ENCODE measurements at places on chromosomes 3 and 15.
A peak's percentile ranks its signal among the peaks of the same experiment; 100 is the strongest.

GRCh38 chr3:114214542-114215341 is 22.6 kb downstream of the ZNF80 start:
- no peak for ATAC-seq

GRCh38 chr3:81967393-81967792 is 205.9 kb upstream of the GBE1 start:
- ATAC-seq: no peak

- ATAC-seq: no peak
These were observed 77.9 kb upstream of the LINGO1 start for GRCh38 chr15:77710637-77711036.

- ATAC-seq: peak; percentile 30
These were observed 1.2 kb upstream of the LMCD1 start for GRCh38 chr3:8500319-8500988.

DNA sequence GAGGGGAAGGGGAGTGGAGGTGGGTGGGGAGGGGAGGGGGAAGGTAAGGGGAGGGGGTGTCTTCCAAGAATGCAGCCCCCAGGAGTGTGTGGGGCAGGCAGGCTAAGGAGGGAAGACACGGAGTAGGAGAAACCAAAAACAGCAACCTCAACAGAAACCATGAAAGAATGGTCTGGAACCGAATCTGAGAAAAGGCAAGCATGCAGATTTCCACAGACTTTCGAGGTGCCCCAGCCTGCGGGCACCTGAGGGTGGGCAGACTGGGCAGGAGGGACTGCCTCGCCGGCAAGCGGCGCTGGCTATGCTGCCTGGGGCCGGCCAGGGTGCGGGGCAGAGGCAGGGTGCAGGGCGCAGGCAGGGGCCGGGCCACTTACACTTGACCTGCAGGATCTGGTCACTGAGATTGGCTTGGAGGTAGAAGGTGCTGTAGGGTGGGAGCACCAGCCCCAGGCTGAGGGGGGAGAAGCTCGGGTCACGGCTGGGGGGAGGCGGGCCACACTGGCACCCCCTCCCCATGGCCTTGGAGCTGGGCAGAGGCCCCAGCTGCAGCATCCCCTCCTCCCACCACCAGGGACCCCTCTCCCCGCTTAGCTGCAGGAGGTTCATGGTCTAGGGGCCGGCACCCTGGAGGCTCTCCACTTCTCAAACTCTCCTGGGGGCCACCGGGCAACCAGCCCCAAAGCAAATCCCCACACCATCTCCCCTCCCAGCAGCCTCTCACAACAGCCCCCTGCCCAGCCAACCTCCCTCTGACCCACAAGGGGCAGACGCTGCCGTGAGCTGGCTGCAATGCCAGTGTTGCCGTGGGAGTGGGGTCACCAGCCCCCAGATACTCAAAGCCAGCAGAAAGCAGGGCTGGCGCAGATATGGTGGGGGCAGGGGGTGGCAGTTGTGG is 15.3 kb upstream of the TMEM115 start:
- no peak for ATAC-seq

DNA sequence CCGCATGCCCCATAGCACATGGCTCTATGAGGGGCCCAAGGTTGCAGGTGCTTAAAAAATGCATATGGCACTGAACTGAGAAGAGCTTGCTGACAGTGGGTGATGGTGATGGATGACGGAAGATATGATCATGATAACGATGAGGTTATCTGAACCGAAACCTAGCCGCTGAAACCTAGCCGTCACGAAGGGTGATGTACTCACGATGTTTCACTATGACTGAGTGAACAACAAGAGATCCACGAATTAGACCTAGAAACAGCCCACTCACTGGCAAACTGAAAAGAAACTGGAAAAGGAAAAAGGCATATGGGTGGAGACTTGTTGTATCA is 57.6 kb upstream of the BCL6 start:
- ATAC-seq: no peak

DNA sequence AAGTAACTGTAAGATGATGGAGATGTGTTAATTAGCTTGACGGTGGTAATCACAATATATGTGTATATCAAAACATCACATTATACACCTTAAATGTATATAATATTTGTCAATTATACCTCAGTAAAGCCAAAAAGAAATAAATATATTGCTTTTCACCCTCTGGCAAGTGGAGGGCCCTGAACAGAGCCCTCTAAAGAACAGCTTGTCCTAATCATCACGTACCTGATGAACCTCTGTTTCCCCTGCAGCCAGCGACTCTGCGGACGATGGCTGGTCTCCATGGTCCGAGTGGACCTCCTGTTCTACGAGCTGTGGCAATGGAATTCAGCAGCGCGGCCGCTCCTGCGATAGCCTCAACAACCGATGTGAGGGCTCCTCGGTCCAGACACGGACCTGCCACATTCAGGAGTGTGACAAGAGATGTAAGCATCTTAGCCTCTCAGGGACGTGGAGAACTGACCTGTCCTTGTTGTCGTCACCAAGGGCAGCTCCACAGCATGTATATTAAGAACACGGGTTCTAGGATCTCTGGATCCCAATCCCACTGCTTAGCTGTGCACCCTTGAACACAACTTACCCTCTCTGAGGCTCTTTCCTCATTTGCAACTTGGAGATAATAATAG is 6.3 kb downstream of the THBS1 start:
- no peak for ATAC-seq

- no peak for ATAC-seq
These were observed 16.4 kb upstream of the HCN4 start for GRCh38 chr15:73385205-73385604.

DNA sequence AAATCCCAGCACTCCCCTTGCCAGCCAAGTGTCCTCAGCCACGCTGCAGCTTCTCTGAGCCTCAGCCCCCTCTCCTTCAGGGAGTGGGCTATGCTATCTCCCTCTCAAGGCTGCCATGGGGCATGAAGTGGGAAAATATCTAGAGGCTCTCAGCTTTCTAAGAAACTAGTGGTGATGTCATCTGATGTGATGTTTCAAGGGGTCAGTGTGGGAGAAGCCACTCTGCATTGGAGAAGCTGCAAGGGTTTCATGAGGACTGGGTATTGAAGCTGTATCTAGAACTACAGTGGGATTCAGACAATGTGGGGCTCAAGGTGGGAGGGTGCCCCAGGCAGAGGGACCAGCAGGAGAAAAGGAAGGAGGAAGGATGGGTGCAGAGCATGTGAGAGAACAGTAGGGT is 210.2 kb downstream of the TLE3 start:
- no peak for ATAC-seq

DNA sequence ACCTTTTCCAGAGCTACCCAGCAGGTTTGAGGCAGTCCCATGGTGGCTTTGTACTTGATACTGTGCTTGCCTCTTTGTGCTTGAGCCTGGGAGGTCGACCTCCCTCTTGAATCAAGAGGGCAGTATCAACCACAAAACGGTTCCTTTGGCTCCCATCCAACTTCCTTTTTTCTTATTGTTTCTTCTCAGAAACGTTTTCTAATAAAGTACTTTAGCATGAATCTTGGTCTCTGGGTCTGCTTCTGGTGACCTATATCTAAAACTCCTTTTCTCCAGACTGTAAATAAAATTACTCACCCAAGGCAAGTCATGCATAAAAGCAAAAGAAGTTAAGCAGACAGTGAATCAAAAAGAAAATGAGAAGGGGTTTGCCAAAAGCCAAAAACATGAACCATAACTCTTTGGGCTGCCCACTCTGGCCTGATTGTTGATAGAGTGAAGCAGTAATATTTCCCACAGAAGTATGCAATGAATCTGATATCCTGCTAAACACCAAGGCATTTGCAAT is 112.2 kb upstream of the SLC4A7 start:
- peak; percentile 50 for ATAC-seq

GRCh38 chr3:98325055-98325454 is 28.6 kb upstream of the OR5K4 start:
- ATAC-seq: no peak

DNA sequence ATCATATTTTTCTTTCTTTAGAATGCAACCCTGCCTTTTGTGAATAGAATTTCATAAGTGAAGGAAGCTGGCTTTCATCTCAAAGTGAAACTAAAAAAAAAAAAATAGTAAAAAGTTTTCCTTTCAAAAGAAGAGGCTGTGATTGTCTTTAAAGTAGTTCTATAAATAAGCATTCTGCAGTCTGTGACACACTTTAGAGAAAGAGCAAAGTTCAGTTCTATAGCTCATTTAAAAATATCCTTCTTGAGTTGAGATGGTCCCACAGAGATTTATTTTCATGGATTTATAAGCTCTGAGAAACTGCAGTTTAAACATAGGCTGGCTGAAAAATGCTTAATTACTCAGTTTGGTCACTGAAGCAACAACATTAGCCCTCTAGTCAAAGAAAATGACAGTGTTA is 36.1 kb upstream of the CNTN6 start:
- no peak for ATAC-seq

- peak; percentile 61 for ATAC-seq
These were observed 51.7 kb downstream of the SPATA12 start for GRCh38 chr3:57112206-57112605.

DNA sequence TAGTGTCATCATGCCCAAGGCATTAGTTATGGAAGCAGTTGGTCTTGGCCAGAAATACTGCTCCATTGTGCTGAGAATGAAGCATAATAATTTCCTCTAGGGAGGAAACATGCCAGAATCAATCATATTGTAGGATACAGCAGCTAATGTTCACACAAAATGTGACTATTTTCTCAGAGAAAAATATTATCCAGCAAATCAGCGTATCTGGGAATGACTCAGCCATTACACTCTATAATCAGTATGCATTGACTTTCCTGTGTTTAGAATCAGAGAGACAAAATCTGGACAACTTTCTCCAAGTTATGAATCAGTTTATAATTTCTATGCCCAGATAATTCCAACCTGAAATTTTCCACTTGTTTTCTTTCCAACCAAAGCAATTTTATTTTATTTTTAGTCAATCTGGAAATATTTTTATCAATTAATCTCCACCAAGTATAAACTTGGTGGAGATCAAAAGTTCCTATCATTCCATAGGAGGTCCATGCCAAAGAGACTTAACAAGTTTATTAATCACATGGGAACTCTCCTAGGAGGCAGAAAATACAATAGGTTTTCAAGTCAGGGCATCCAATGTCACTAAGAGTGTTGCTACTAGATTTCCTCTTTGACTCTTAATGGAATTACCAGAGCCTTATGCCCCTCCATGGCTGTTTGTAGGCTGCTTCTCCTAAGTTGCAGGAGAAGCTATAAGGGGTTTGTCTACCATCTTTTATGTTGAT is 36.4 kb downstream of the SUCNR1 start:
- ATAC-seq: peak; percentile 70

DNA sequence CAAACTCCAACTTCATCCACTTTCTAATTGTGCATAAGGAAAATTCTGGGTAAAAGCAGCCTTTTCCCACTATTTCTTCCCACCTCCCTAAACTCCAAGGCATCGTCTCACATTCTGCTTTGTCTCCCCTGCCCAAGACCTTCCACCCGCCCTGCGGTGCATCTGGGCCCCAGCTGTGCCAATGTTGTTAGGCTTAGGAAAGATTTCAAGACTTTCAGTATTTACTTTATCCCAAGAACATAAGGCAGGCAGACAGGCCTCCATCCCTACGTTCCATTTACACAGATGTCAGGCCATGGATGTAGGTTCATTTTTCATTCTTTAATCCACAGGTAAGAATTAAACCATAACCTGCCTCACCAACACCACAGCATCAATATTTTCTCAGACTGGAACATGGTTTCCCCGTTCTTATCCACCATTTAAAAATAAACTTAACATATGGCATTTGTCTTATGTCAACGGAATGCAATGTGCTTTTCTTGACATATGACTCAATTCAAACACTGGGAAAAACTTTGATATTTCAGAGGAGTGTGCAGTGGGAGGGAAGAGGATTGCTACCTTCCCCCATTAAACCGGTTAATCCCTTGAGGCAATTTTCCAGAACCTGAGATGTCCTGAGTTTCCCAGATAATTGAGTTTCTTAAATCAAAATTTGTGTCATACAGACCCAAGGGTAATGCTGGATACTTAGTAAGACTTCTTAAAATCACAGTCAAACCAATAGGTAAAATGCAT is 238.0 kb upstream of the LRIG1 start:
- no peak for ATAC-seq

GRCh38 chr15:33341953-33342352 is 31.2 kb downstream of the RYR3 start:
- ATAC-seq: no peak

DNA sequence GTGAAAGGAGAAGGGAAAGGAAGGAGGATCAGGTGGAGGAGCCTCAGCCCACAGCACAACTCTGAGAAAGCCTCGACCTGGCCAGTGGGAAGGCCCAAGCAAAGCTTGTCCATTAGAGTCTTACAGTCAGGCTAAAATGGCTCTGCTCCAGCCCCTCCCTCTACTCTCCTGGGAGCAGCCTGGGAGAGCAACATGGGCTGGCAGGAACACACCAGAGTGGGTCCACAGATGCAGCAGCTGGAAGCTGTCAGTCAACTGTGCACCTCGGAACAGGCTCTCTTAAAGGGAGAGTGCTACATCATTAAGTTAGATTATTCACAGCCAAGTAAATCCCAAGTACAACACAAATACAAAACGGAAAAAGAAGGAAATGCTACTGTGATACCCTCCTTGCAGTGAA is 98.0 kb upstream of the LIMD1 start:
- no peak for ATAC-seq

DNA sequence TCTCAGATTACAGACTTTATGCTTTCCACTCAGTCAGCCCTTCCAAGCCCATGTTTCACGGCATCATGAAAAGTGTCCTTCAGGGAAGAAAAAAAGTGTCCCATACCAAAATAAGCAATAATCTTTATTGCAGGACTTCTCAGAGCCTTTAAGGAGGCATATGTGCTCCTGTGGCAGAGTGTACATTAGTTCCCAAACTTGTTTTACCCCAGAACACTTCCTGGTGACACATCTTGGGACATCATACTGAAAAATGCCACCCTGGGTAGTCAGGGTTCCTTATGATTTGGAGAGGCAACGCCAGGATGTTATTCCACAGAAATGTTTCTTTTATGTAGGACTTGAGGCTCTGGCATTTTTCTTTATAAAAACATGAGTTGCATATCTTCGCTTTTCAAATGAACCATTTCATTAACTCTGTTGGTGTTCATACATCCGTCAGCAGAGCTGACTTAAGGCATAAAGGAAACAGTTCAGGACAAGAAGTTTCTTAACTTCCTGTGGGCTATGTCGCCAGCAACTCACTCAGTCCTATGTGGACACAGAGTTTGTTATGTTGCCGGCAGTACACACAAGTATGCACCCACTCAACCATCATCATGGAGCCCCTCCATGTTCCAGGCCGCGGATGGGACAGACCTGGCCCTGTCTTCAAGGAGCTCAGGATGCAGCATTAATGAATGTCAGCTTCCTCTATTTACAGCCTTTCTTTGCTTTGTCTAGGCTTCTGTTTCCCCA is 63.8 kb downstream of the CASR start:
- no peak for ATAC-seq
